ENCODE measurements at places on chromosomes 1 and 21.
A peak's percentile ranks its signal among the peaks of the same experiment; 100 is the strongest.

GRCh38 chr1:147486876-147487656 lies 54.2 kb upstream of the BCL9 start:
- DNase-seq: no peak

DNA sequence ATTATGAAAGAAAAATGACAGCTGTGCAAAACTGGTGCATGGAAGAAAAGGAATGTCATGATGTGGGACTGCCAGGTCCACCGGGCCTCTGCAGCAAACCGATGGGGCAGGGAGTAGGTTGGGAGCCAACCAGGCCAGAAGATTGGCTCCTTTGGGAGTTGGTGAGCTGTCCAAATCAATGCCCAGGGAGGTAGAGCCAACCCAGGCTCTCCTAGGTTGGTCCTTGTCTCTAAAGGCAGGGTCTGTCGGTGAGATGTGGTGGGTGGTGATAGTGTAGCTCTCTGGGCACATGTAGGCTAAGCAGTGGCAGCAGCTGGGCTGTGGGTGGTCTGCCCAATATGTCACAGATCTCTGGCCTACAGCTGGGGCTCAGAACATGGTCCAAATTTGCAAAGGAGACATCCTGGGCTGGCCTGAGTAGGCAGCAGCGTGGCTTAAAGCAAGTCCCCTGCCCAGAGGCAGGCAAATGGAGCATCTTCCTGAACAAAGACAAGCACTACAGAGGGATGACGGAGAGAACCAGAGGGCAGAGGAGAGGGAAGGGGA lies 61.2 kb upstream of the PRDX6 start:
- no peak for DNase-seq

DNA sequence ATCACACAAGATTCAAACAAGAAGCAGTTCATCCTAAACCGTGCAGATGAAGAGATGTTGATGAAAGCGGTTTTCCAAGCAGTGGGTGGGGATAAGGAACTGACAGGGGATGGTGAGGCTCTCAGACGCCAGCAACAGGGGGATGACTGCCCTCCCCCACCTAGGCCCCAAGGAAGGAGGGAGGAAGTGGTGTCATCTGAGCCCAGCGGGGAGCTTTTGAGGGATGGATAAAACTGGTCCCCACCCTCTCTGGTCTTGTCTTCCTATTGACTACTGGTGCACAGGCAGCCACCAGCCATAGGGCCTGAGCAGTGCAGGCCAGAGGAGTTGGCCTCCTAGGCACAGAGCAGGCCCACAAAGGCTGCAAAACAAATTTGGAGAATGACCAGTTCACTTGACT lies 175.5 kb downstream of the HUNK start:
- no peak for DNase-seq

DNA sequence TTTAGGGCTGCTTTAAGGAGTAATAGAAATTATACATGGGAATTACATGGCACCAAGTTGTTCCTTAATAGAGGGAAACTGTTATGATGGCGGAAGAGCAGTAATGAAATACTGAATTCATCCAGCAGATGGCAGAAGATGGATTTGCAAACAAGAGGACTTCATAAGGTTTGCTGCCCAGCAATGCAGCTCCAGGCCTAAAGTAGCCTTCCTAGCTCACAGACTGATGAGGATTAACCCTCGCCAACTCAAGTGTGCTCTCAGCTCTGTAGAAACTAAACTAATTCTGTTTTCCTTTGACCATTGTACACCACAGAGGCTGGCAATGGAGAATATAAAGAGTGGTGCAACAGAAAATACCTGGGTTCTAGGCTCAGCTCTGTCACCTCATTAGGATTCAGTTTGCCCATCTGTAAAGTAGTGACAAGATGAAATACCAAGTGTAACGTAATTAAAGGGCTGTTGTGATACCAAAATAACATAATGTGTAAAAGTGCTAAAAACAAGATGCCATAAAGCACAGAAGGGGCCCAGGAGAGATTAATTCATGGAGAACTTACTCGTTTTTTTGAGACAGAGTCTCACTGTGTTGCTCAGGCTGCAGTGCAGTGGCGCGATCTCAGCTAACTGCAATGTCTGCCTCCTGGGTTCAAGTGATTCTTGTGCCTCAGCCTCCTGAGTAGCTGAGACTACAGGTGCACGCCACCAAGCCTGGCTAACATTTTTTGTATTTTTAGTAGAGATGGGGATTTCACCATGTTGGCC lies 102.4 kb upstream of the SERBP1 start:
- DNase-seq: peak; percentile 51

GRCh38 chr21:33875026-33875695 lies 40.4 kb downstream of the ATP5PO start:
- no peak for DNase-seq

GRCh38 chr1:78526496-78526895 lies 35.7 kb downstream of the PTGFR start:
- no peak for DNase-seq

DNA sequence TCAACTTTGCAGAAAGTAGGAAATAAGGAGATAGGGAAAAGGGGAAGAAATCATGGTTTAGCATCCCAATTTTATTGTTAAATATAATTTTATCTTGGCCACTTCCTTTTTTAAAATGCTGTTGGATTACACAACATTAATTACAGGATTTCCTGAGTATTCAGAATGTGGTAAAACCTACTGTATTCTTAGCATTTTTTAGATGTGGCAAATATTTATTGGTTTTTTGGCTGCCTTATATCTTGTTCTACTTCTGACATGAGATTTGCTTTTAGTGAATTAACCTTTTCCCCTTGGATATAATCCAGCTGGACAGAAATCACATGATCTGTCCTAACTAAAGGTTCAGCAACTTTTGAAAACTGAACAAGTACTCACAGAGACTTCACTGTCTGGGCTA lies 104.9 kb downstream of the PTGS2 start:
- no peak for DNase-seq

- DNase-seq: no peak
Measured at GRCh38 chr1:184034761-184035379, 2.7 kb downstream of the COLGALT2 start.

GRCh38 chr1:167428395-167428794 lies 89.9 kb downstream of the CD247 start:
- no peak for DNase-seq

- no peak for DNase-seq
Measured at GRCh38 chr1:77322061-77322900, 40.5 kb downstream of the AK5 start.

DNA sequence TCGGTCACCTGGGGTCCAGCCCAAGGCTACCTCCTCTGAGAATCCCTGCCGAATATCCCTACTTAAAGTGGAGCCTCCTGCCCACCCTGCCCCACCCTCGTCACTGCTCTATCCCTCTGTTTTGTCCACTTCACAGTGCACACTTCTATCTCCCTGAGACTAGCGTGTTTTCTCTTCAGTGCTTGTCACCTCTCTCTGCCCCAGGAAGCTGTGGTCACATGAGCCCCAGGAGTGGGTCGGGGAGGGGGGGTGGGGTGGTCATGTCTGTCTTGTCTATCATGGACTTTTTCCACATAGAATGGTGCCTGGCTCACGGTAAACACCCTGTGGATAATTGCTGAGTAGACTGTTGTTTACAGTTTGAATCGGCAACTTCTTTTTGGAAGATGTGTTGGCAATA lies 673.6 kb downstream of the PTPRU start:
- no peak for DNase-seq

DNA sequence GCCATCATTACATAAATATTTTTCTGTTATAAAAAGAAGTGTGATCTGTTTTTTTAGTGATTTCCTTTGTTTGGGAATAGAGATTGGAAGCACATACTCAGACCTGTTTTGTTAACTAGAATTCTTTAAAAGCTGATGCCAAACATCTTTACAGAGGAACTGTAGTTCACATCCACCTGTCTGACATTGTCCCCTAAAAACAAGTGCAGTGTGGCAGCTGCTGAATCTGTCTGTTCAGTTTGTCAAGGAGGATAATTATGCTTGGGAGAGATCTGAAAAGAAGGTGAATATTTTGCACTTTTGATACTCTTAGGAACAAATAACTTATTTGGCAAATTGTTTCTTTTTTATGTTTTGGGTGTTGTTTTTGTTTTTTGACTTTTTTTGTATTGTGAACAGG lies 13.6 kb downstream of the AGMAT start:
- DNase-seq: no peak

All from GM20000 (cell line).